ENCODE measurements at places on chromosomes 4 and X.

GRCh38 chr4:6121276-6121850 is 79.0 kb downstream of the JAKMIP1 start:
- no peak for DNase-seq

GRCh38 chr4:91345632-91346031 is 958.1 kb upstream of the GRID2 start:
- no peak for DNase-seq

DNA sequence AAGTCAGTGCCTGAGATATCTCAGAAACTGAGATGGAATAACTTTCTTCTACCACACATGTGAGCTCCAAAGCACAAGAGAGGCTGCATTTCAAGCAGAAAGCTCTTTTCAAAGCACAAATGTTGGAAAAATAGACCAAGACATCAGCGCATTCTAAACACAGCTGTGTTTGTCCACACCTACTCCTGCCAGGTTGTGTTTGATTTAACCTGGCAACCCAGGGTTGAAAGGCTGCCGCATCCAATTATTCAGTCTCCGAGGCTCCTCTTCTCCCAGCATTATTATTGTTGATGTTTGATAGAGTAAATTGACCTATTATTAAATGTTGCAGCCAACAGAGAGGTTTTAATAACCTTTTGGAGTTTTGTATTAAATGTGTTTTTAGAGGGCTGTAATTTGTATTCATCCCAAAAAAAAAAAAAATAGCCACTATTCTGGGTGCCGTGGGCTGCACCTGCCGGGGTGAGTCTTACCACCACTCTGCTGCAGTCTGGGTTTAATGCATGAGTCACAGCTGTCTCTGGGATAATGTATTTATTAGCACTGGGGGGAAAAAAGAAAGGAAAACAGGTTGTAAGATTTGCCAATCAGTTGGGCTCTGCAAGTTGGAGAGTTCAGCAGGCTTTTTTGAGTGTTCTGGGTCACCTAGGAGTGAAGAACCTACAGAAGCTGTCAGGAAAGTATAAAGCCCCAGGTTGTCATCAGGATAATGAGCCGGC is 105.2 kb upstream of the NOCT start:
- no peak for DNase-seq

DNA sequence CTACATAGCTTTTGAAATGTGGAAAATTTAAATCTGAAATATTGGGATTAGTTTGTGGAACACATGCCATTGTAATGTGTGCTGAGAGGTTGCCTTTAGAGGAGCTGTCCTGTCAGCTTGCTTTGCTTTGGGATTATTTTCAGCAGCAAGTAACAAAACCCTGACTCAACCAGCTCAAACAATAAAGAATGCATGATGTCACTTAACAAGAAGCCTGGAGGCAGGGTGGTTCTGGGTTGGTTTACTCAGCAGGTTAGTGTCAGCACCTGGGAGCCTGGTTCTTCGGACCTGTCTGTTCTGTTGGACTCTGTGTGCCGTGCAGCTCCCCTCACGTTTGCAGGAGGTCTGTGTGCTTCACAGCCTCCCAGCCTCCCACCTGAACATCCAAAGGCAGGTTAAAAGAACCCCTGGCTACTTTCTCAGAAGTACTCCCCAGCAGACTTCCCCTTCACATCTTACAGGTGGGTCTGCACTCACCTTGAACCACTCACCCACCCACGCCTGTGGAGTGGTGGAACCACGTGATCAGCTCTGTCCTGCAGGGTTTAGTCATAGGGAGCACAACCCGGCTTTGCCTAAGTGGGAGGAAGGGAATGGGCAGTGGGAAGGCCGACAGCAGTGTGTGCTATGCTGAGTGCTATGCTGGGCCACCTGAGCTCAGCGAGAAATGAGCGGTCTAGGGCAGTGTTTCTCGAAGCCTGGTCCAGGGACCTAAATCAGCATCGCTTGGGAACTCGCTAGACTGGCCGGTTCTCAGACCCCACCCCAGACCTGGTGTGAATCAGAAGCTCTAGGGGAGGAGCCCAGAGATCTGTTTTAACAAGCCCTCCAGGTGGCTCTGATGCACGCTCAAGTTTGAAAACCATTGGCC is 20.4 kb downstream of the TMEM131L start:
- DNase-seq = no peak

- DNase-seq = no peak
Measured at GRCh38 chr4:94653984-94654609, 103.7 kb upstream of the BMPR1B start.

- DNase-seq = no peak
Measured at GRCh38 chrX:63751481-63751880, 33.5 kb downstream of the ARHGEF9 start.

DNA sequence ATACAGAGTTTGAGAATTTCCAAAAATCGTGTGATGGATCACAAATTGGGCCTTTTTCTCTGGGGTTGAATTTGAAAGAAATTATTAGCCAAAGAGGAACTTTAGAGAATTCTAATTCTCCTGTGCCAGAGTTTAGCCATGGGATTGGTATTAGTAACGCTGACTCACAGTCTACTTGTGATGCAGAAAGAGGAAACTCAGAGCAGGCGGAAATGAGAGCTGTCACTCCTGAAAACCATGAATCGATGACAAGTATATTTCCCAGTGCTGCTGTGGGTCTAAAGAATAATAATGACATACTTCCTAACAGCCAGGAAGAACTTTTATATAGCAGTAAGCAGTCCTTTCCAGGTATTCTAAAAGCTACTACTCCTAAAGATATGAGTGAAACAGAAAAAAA is 64.9 kb downstream of the N4BP2 start:
- DNase-seq = no peak

DNA sequence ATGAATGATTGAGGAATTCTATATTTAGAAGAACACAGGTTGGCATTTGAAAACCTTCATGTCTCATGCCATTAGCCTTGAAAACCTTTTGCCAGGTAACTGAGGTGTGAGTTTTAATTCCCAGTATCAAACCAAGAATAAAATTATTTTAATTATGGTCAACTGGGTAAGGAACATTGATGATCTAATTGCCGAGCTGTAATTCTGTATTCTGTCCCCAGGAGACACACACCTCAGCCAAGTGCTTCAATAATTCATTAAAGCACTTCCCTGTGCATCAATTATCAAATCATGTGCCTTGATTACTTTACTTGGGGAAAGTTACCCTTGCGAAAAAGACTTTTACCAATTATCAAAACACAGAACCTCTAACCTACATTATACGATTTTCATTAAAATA is 331.9 kb upstream of the GALNT7 start:
- no peak for DNase-seq

DNA sequence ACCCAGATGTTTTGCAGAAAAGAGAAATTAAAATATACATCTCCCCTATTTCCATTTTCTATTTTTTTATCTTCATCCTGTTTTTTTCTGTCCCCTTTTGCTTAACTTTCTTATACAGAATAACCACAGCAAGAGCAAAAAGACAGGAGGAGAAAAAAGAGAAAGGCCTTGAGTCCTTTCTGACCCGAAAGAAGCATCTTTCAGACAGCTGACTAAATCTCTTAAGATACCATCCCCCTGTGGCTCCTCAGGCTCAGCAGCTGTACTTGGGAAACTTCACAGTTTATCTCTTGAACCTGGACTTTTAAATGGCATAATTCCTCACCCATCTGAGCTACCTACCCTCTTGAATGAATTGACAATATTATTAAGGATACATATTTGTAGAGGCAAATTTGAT is 100.2 kb downstream of the FIP1L1 start:
- DNase-seq = no peak

GRCh38 chr4:2785613-2786012 is 7.3 kb upstream of the SH3BP2 start:
- DNase-seq = no peak

DNA sequence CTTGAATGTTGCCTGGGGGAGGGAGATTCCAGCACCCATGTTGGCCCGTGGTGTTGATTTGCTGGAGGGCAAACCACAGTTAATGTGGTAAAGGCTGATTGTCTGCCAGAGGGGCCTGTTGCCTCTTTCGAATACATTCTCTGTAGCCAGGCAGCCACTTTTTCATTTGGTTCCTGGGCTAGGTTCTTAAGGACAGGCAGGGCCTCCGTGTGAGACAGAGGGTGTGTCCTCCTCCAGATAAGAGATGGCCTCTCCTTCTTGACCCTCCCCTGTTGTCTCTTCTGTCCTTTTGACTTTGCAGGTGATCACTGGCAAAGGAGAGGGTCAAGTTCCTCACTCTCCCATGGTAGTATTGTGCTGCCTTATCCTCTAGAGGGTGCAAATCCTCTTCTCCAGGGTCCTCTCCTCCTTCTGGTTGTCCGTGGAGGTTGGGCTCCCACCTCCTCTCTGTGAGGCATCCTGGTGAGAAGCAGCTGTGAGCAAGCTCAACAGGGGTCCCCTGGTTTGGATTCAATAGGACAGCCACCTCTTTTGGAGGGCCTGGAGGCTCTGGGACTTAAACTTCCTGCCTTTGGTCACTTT is 44.9 kb downstream of the ZNF182 start:
- no peak for DNase-seq

GRCh38 chrX:57137501-57137900 is 304 bp upstream of the SPIN2A start:
- DNase-seq = no peak

DNA sequence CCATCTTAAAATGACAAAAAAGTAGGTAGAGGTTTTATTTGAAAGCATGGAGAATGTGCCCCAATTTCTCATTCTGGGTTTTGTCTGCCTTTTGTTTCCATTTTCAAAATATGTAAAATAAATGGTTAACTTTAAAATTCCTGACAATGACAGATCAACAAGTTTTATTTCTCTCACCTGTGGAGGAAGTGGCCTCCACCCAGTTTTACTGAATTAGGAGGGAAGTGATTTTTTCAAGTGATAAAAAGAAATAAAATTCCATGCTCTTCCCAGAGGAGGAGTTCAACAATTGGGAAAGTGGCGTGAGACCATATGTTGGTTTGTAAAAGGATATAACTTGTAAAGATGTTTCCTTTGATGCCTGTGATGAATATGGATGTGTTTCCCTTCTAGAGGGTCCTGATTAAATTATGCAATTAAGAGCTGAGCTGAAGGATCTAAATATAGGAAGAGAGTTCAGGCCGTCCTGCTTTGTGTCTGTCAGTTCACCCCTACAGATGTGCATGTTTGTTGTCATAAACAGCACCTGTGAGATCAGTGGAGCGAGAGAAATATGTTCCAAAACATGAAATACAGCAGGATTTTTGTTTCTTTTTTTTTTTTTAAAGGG is 19.5 kb downstream of the SMAD1 start:
- no peak for DNase-seq

GRCh38 chr4:35963974-35964515 is 280.3 kb downstream of the ARAP2 start:
- no peak for DNase-seq

GRCh38 chr4:159389756-159390155 is 286.9 kb downstream of the RAPGEF2 start:
- no peak for DNase-seq

- no peak for DNase-seq
Measured at GRCh38 chr4:137608085-137608484, 75.8 kb upstream of the PCDH18 start.

DNA sequence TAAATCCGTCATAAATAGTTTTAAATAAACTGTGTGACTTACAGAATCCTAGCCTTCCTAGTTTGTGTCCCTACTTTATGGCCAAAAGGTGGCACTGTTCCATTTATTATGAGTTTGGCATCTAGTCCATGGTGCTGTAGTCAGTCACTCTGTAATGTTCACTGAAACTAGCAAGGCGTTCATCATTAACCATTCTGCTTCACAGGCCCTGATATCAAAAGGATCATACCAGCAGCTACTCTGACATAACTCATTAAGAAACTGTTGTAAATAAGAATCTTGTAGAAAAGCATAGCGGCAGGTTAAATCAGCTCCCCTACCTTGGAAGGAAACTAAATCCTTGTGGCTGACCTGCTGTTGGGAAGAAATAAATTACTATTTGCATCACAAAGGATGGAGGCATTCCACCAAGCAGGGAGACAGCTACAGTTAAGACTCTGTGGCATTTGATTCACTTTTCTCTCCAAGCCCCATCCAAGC is 919.6 kb upstream of the DIAPH2 start:
- DNase-seq = no peak

GRCh38 chr4:114472269-114473032 is 126.2 kb upstream of the UGT8 start:
- no peak for DNase-seq

GRCh38 chr4:170008371-170008770 is 17.8 kb downstream of the MFAP3L start:
- no peak for DNase-seq

DNA sequence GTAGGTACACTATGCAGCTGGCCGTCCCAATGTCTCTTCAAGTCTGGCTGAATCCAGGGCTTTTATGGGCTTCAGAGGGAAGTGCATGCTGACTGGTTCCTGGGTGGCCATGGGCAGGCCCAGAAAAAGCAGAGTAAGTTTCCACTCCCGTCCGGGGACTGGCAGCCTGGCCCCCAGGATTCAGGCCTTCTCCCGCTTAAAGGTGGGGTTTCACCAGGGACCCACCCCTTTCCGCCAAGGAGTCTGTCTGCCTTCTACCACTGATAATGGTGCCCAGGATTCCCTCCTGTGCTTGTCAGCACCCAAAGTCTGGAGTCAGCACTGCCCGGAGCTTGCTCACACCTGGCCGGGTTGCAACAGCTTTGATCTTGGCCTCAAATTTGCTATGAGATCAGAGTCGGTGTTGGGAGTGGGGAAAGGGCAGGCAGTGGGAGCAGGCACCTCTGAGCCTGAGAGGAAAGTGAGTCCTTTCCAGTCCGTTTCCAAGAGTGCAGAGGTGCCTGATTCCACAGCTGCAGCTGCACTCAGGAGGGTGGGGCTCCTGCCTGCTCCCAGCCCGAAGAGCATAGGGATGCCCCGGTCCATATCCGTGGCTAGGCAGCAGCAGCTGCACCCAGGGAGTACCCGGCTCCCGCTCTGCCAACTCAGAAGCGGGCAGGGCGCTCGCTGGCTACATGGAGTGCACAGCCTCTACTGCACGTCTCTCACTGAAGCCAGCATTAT is 1344.3 kb upstream of the ADGRL3 start:
- no peak for DNase-seq

GRCh38 chr4:153267890-153268289 is 63.6 kb downstream of the TRIM2 start:
- no peak for DNase-seq

GRCh38 chr4:152556283-152556682 is 20.4 kb upstream of the FBXW7 start:
- no peak for DNase-seq

DNA sequence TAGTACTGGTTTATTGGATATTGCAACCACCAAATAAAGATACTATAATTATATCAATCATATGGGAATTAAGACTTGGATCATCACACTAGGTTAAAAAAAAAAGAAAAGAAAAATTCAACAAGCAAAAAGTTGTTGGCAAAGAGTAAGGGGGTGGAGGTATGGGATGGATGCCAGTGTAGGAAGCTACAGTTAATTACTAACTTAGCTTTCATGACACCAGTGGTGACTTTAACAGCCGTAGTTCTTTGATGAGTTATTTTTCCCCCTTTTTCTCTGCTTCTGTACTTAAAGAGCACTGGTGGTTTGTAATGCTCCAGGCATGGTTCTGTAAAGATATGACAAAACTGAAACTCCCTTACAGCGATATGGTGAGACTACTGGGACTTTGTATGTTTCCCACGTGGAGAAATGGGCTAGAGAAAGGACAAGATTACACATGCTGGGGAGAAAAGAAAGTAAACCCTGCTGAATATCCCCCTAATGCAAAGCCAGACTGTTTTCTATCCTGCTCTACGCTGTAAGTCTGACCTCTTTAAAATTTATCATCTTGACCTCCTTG is 210.8 kb downstream of the SPOCK3 start:
- DNase-seq = no peak

GRCh38 chr4:147683717-147684700 is at the start of gene PRMT9:
PRMT9 (minus strand) TSS chr4:147684163; CDS start chr4:147683987, 176 bp downstream.
- DNase-seq = peak; percentile 93

- no peak for DNase-seq
Measured at GRCh38 chr4:101236097-101236496, 111.2 kb downstream of the PPP3CA start.

Measured in heart left ventricle (tissue), 16 donors.